Ascending aorta (tissue), 2 donors: ENCODE measurements at places on chromosomes 2 and 18. TPM values are rescaled to one million over a fixed set of nuclear protein-coding genes. Genes with fewer than 3 reads are reported as not detected.

EPHA4 gene
- total RNA-seq = 51.2 TPM

TNFAIP6 gene
- total RNA-seq = 13.6 TPM

SPHKAP gene
- not detected for total RNA-seq

GAD1 gene
- 0.96 TPM for total RNA-seq

IL1RL1 gene
- 3.4 TPM for total RNA-seq

- peaks cover 22% of the 10 kb centered on the region for H3K36me3 ChIP-seq
- no peaks in the 10 kb centered on the region for H3K27me3 ChIP-seq
- H3K27ac ChIP-seq = peak overlapping the region; percentile 92
- no peak for DNase-seq
Observed at GRCh38 chr2:70992945-70993853, 1.5 kb downstream of the TEX261 start.

DNA sequence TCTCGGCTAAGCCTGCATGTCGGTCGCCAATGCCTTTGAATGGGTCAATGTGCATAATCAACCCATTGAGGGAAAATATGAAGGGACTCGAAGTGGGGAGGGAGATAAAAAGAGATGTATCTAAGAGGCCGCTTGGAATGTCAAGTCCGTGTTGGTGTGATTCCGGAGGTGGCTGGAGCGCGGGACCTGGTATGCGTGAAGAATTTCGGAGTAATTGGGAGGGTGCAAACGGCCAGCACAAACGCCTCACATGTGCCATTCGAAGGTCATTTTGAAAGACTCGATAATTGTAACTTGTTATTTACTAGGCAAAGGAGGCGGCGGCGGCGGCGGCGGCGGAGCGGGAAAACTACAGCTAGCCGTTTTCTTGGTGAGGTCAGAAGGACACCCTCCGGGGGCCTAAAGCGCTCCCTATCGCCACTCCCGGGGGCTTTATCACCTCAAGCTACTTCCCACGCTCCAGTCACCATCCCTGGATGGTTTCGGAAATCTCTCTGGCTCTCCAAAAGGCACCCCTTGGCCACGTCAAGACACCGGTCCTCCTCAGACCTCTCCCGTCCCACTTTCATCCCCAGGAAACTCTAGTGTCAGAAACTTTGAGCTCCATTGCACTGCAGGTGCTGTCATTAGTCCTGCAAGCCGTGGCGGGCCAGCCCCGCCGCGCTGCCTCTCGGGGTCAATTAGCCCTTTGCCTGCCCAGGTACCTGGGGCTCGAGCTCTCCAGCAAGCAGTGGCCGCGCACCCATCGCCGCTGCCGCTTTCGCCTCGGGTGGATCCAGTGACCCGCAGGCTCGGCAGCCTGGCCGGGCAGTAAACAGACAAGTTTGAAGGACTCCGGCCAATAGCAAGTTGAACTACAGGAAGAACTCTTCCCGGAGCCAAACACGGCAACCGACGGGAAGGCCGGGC lies 1.5 kb downstream of the ERBB4 start:
- peak overlapping the region; percentile 86 for H3K27ac ChIP-seq
- H3K36me3 ChIP-seq = no peaks in the 10 kb centered on the region
- H3K4me3 ChIP-seq = peak overlapping the region; percentile 80
- no peaks in the 10 kb centered on the region for H3K4me1 ChIP-seq

GRCh38 chr2:18284331-18284730 lies 276.1 kb downstream of the RDH14 start:
- no peaks in the 10 kb centered on the region for H3K27me3 ChIP-seq

DNA sequence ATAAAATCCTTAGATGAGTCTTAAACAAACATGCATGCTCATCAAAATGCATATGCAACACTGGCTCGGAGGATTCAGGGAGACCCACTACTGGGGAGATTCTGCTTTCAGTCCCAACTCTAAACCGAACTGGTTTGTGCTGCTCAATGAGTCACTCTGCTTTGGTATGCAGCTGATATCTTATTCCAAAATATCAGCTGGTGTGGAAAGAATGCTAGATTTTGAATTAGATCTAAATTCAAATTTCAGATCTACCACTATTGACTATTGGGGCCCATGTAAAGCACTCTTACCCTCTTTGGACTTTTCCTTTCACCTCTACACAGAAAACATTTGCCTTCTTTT lies 39.2 kb upstream of the TTN start:
- H3K27me3 ChIP-seq = no peaks in the 10 kb centered on the region
- H3K36me3 ChIP-seq = no peaks in the 10 kb centered on the region
- no peak overlapping the region for H3K4me3 ChIP-seq
- H3K4me1 ChIP-seq = no peaks in the 10 kb centered on the region
- no peak overlapping the region for H3K27ac ChIP-seq

- DNase-seq = no peak
- no peaks in the 10 kb centered on the region for H3K36me3 ChIP-seq
- no peaks in the 10 kb centered on the region for H3K4me1 ChIP-seq
Observed at GRCh38 chr2:235727891-235728799, 234.3 kb downstream of the AGAP1 start.

DNA sequence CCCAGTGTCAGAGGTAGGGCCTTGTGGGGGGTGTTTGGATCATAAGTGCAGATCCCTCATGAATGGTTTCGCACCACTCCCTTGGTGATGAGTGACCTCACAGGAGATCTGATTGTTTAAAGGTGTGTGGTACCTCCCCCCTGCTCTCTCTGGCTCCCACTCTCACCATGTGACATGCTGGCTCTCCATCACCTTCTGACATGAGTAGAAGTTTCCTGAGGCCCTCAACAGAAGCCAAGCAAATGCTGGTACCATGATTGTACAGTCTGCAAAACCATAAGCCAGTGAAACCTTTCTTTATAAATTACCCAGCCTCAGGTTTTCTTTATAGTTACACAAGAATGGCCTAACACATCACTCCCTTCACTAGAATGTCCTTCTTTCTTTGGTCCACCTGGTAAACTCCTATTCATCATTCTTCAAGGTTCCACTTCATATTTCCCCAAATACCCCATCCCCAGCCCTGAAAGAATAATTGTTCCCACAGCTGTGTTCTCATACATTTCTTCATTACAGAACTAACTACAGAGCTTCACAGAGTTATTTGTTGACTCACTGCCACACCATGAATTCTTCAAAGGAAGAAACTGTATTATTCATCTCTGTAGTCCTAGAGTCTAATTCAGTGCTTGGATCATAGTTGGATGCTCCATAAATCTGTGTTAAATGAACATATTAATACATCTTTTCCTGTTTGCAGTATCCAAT lies 81.2 kb upstream of the STK17B start:
- no peak for DNase-seq
- no peaks in the 10 kb centered on the region for H3K36me3 ChIP-seq
- H3K27ac ChIP-seq = no peak overlapping the region
- H3K4me1 ChIP-seq = peaks cover 23% of the 10 kb centered on the region
- no peaks in the 10 kb centered on the region for H3K27me3 ChIP-seq
- no peak overlapping the region for H3K4me3 ChIP-seq

GRCh38 chr2:43171789-43172188 lies 54.6 kb downstream of the ZFP36L2 start:
- no peaks in the 10 kb centered on the region for H3K4me1 ChIP-seq
- no peak for DNase-seq
- H3K27ac ChIP-seq = peak overlapping the region; percentile 1
- H3K36me3 ChIP-seq = no peaks in the 10 kb centered on the region
- H3K4me3 ChIP-seq = no peak overlapping the region

DNA sequence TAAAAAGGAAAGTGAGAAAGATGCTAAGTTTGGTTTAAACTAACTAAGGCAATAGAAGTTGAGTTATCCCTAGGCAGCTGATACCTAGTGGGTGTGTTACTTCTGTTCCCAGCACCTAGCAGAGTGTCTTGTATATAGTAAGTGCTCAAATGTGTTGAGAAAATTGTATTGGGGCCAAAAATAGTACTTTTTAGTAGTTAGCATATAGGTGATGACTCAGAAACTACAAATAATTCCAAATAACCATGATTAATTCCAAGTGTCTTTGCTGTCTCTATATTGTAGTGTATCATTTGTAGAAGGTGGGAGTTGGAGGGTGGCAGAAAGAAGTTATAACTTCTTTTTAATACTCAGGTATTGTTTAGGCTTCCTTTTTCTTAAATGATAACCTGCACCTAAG lies 362.7 kb downstream of the RND3 start:
- H3K4me3 ChIP-seq = no peak overlapping the region
- no peak for DNase-seq
- H3K27me3 ChIP-seq = no peaks in the 10 kb centered on the region
- no peak overlapping the region for H3K27ac ChIP-seq
- H3K36me3 ChIP-seq = no peaks in the 10 kb centered on the region

DNA sequence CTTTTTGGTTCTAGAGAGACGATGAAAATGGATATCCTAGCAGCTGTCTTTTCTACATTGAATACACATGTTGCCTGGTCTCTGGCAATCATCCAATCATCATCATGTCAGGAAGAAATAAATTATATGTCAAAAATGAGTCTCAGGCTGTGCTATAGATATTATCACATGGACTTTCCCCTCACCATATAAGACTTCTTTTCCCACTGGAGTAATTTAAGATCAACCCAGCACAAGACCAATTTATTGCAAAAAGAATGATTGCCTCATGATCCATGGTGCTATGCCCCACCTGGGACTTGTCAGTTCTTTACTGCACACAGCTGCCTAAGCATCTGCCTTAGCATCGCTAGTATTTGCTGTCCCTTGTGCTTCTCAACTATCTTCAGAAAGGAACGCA lies 783.7 kb upstream of the TMEFF2 start:
- H3K36me3 ChIP-seq = no peaks in the 10 kb centered on the region
- no peaks in the 10 kb centered on the region for H3K4me1 ChIP-seq
- H3K27ac ChIP-seq = no peak overlapping the region
- no peaks in the 10 kb centered on the region for H3K27me3 ChIP-seq
- DNase-seq = no peak
- no peak overlapping the region for H3K4me3 ChIP-seq

GRCh38 chr2:25566694-25567093 lies 106.7 kb downstream of the DTNB start:
- DNase-seq = no peak
- no peaks in the 10 kb centered on the region for H3K4me1 ChIP-seq
- no peak overlapping the region for H3K27ac ChIP-seq
- H3K27me3 ChIP-seq = no peaks in the 10 kb centered on the region
- no peaks in the 10 kb centered on the region for H3K36me3 ChIP-seq

DNA sequence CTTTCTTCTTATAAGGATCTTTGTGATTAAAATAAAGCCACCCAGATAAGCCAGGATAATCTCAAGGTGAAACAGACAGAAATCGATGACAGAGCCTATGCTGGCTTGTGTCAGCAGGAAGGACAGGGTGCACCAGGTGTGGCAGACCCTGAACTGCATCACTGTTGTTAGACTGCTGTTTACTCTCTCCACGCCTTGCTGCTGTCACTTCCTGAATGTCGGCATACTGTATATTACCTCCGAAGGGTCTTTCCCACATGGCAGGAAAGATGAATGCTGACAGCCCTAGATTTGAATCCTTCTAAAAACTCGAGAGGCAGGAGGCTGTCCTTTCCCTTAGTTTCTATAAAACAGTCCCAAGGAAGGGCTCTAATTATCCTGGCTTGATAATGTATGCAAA lies 18.9 kb upstream of the TMEM163 start:
- no peak overlapping the region for H3K4me3 ChIP-seq
- H3K27me3 ChIP-seq = no peaks in the 10 kb centered on the region
- no peaks in the 10 kb centered on the region for H3K4me1 ChIP-seq
- H3K36me3 ChIP-seq = no peaks in the 10 kb centered on the region
- DNase-seq = no peak
- H3K27ac ChIP-seq = no peak overlapping the region

DNA sequence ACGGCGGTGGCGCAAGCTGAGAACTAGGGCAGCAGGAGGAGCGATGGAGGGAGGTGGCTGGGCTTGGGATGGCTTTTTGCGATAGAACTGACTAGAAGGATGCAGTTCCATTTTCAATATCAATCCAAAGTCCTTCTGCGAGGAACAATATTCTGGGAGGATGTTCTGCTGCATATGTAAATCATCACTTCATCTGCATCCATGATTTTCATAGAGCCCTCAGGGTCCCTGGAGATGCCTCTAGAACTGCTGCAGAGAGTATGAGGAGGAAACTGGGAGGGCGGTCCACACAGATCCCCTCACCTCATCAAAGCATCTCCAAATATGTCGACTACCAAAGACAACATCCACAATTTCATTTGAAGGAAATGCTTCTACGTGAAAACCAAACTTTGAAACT lies 20.8 kb downstream of the CACNB4 start:
- no peak for DNase-seq
- H3K36me3 ChIP-seq = no peaks in the 10 kb centered on the region
- H3K27me3 ChIP-seq = no peaks in the 10 kb centered on the region
